ENCODE measurements at places on chromosomes 3 and 15.

GRCh38 chr3:13878281-13879101, 1.4 kb downstream of the WNT7A start:
- H3K27ac ChIP-seq, result no peak overlapping the region
- H3K4me3 ChIP-seq, result no peak overlapping the region
- peaks cover 68% of the 10 kb centered on the region for H3K27me3 ChIP-seq
- no peaks in the 10 kb centered on the region for H3K36me3 ChIP-seq
- no peak for DNase-seq
- H3K4me1 ChIP-seq, result peaks cover 3% of the 10 kb centered on the region

GRCh38 chr15:60442763-60443162, 36.2 kb downstream of the ICE2 start:
- H3K27me3 ChIP-seq, result no peaks in the 10 kb centered on the region
- H3K27ac ChIP-seq, result no peak overlapping the region
- peaks cover 71% of the 10 kb centered on the region for H3K36me3 ChIP-seq

GRCh38 chr3:3628676-3629328, 170.4 kb upstream of the LRRN1 start:
- DNase-seq, result no peak
- no peak overlapping the region for H3K27ac ChIP-seq
- H3K27me3 ChIP-seq, result peaks cover 10% of the 10 kb centered on the region
- H3K36me3 ChIP-seq, result no peaks in the 10 kb centered on the region
- peaks cover 17% of the 10 kb centered on the region for H3K4me1 ChIP-seq
- H3K4me3 ChIP-seq, result no peak overlapping the region

- H3K27me3 ChIP-seq, result no peaks in the 10 kb centered on the region
- H3K36me3 ChIP-seq, result peaks cover 38% of the 10 kb centered on the region
- no peak overlapping the region for H3K27ac ChIP-seq
- no peak overlapping the region for H3K4me3 ChIP-seq
- no peak for DNase-seq
- peaks cover 22% of the 10 kb centered on the region for H3K4me1 ChIP-seq
Observed at GRCh38 chr3:58269356-58269755, 31.8 kb downstream of the ABHD6 start.

DNA sequence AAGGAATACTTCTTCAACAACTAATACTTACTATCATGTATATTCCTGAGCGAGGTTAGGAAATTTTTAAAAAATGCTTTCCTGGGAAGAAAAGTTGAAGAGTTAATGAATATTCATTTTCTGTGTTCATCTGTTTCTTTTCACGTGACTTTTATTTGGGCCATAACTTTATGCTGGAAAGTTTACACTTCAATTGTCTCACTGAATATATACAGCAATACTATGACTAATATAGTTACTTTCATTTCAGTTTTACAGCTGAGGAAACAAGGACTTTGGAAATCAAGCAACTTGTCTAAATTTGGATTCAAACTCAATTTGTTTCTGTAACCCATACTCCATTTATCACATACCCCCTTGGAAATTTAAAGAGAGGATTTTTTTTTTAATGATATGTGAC, 894.2 kb downstream of the ROBO1 start:
- no peaks in the 10 kb centered on the region for H3K36me3 ChIP-seq
- DNase-seq, result no peak
- no peak overlapping the region for H3K4me3 ChIP-seq
- H3K27ac ChIP-seq, result no peak overlapping the region

DNA sequence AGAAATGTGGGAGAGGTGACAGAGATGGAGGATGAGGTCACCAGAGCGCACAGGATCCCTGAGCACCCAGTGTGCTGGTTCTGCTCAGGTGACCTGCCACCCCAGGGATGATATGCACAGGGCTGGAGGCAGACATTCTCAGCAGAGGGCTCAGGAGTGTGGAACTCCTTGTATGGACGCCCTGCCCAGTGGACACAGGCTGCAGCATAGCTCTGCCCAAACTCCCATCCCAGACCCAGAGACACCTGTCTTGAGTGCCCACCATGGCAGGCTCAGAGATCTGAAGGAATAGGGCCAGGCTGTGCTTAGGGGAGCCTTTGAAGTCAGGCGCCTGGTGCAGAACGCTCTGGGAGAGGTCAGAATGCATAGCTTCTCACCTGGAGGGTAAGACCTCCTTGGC, 47.3 kb downstream of the PPCDC start:
- DNase-seq, result no peak

DNA sequence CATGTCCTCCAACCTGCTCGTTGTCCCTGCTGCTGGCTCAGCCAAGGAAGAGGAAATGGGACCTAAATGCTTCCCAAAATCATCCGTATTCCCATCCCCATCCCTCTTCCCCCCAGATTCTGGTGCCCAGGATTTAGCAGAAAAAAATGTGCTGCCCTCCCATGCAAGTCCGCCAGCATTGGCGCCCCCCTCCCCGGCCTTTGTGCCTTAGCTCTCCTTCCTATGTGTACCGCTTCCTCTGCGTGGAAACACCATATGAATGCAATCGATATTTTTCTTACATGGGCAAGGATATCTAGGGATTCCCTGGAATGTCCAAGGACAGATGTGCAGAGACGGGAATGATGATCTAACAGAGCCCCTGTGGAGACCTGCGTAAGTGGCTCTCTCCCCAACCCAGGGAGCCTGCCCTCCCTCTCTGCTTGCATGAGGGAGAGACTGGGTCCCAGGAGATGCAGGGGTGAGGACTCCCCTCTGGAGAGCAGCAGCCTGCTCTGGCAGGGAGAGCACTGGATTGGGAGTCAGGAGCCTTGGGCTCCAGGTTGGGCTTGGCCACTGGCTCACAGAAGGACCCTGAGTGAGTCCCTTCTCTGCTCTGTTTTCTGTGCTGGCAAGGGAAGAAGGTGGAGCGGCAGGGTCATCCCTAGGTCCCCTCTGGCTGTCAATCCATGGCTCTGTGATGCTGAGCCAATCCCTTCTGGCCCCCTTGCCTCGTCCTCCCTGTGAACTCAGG, 227.2 kb downstream of the XXYLT1 start:
- DNase-seq, result no peak
- no peak overlapping the region for H3K4me3 ChIP-seq
- no peaks in the 10 kb centered on the region for H3K36me3 ChIP-seq
- H3K27ac ChIP-seq, result no peak overlapping the region

DNA sequence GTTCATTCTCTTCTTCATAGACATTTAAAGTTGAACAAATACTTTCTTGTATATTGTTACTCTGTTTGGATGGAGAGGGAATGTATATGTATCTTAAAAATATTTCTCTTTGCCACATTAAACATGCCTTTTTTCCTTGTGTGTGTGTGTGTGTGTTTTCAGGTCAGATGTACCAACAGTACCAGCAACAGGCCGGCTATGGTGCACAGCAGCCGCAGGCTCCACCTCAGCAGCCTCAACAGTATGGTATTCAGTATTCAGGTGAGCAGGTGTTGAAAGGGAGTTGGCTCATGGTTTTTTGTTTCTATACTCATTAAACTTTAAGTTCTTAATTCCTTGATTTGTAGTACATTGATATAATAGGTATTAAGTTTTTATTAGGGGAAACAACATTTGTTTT, 35.4 kb downstream of the TFG start:
- no peak overlapping the region for H3K4me3 ChIP-seq
- no peaks in the 10 kb centered on the region for H3K27me3 ChIP-seq
- no peak for DNase-seq
- peak overlapping the region; percentile 14 for H3K27ac ChIP-seq
- H3K4me1 ChIP-seq, result no peaks in the 10 kb centered on the region

- peaks cover 3% of the 10 kb centered on the region for H3K4me1 ChIP-seq
Observed at GRCh38 chr3:129633751-129634481, 27.4 kb upstream of the PLXND1 start.

DNA sequence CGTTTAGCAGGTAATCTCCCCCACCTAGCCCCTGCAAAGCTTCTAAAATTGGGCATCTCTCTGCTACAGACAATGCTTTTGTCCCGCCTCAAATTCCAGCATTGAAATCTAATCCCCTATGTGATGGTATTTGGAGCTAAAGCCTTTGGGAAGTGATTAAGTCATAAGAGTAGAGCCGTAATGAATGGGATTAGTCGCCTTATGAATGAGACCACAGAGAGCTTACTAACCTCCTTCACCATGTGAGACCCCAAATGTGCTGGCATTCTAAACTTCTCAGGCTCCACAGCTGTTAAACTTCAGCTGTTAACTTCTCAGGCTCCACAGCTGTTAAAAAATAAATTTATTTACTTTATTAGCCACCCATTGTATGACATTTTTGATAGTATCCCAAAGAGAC, 374.2 kb upstream of the BCHE start:
- no peaks in the 10 kb centered on the region for H3K36me3 ChIP-seq
- H3K27me3 ChIP-seq, result no peaks in the 10 kb centered on the region
- no peaks in the 10 kb centered on the region for H3K4me1 ChIP-seq
- no peak overlapping the region for H3K4me3 ChIP-seq
- DNase-seq, result no peak

DNA sequence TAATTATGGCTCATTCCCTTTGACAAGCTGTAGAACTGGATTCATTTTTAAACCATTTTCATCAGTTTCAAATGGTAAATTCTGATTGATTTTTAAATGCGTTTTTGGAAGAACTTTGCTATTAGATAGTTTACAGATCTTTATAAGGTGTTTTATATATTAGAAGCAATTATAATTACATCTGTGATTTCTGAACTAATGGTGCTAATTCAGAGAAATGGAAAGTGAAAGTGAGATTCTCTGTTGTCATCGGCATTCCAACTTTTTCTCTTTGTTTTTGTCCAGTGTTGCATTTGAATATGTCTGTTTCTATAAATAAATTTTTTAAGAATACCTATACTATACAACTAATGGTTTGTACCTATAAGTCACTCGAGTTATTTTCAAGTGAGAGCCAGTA, 62.7 kb downstream of the PXYLP1 start:
- no peaks in the 10 kb centered on the region for H3K4me1 ChIP-seq
- H3K36me3 ChIP-seq, result peaks cover 18% of the 10 kb centered on the region
- no peak for DNase-seq
- peak overlapping the region; percentile 71 for H3K4me3 ChIP-seq
- H3K27me3 ChIP-seq, result no peaks in the 10 kb centered on the region

- H3K27me3 ChIP-seq, result no peaks in the 10 kb centered on the region
- H3K4me3 ChIP-seq, result no peak overlapping the region
- H3K4me1 ChIP-seq, result no peaks in the 10 kb centered on the region
Observed at GRCh38 chr3:115859002-115859807, 235.9 kb downstream of the GAP43 start.

DNA sequence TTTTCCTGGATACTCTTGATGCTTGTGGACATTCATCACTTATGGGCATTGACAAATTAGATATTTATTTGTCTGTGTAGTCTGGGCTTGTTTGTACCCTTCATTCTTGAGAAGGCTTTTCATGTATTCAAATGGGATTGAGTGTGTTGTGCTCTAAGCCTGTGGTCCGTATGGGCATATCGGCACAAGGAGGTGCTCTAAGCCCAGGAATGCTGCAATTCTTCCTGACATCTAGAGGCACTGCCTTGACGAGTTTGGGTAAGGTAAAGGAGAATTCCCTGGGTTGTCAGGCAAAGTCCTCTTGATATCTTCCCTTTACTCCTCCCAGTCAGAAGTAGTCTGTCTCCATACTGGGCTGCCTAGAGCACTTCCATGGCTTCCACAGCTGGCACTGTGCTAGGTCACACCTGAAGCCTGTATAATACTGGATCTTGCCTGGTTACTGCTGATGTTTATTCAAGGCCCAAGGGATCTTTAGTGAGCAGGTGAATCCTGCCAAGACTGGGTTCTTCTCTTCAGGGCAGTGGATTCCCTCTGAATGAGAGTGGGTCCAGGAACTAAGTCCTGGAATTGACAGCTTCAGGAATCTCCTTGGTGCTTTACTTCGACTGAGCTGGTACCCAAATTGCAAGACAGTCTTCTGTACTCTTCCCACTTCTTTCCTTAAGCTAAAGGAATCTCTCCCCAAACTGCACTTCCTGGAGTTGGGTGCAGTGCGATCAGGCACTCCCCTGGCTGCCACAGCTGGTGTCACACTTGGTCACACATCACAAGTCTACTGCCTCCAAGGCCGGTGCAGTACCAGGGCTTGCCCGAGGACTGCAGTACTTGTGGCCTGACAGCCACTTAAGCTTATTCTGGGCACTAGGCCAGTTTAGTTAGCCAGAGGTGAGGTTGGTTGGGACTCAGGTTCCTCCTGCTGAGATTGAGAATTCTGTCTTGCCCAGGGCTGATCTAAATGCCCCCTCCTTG, 46.0 kb downstream of the GALK2 start:
- H3K36me3 ChIP-seq, result peaks cover 41% of the 10 kb centered on the region
- H3K4me1 ChIP-seq, result no peaks in the 10 kb centered on the region
- no peaks in the 10 kb centered on the region for H3K27me3 ChIP-seq
- no peak overlapping the region for H3K4me3 ChIP-seq
- no peak for DNase-seq

- H3K4me3 ChIP-seq, result no peak overlapping the region
- DNase-seq, result no peak
- H3K4me1 ChIP-seq, result no peaks in the 10 kb centered on the region
- H3K27ac ChIP-seq, result no peak overlapping the region
Observed at GRCh38 chr3:175304404-175304803, 445.3 kb downstream of the NAALADL2 start.

DNA sequence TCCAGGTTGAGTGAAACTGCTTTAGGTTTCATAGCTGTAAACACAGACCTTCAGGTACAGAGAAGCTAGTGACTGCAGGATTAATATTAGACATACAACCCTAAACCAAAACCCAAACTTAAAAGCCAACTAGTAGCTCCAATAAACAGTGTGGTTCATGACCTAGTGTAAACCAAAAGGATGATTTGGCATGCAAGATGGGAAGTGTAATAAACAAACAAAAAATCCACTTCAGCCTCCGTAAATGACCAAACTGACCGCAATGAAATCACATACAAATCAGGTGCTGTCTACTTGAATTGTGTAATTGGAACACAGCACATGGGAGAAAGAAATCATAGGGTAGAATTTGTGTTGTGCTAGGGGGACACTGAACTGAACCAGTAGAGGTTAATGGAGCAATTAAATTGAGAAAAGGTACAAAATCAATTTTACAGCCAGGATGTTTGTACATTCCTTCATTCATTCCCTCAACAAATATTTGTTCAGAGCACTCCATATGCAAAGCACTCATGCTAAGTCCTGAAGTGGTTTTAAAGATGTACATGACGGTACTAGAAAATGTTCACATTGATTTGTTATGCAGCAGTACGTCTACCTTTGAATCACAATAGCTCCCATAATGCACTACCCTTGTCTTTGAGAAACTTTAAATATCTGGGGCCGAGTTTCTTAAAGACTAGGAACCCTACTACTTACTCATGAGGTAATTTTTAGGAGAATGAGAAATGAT, 21.4 kb upstream of the CHST2 start:
- no peaks in the 10 kb centered on the region for H3K36me3 ChIP-seq
- H3K4me1 ChIP-seq, result no peaks in the 10 kb centered on the region
- H3K27me3 ChIP-seq, result no peaks in the 10 kb centered on the region
- no peak overlapping the region for H3K27ac ChIP-seq
- DNase-seq, result no peak

- peaks cover 78% of the 10 kb centered on the region for H3K4me1 ChIP-seq
- H3K36me3 ChIP-seq, result peaks cover 38% of the 10 kb centered on the region
- no peaks in the 10 kb centered on the region for H3K27me3 ChIP-seq
Observed at GRCh38 chr3:56753206-56753820, 48.4 kb downstream of the ARHGEF3 start.

- H3K4me1 ChIP-seq, result no peaks in the 10 kb centered on the region
- H3K27me3 ChIP-seq, result peaks cover 8% of the 10 kb centered on the region
- H3K27ac ChIP-seq, result no peak overlapping the region
Observed at GRCh38 chr15:71281256-71281655, 166.0 kb downstream of the THSD4 start.

Measured in CD14-positive monocyte (primary cell).